Suprapubic skin (tissue), 4 donors: ENCODE measurements at places on chromosomes 13 and 19. TPM values are rescaled to one million over a fixed set of nuclear protein-coding genes. Genes with fewer than 3 reads are reported as not detected.

Gene ATP4A
- not detected for total RNA-seq

Gene SYNGR4
- not detected for total RNA-seq

Gene ZNF699
- 23.5 TPM for total RNA-seq

Gene NLRP12
- total RNA-seq, result not detected
